ENCODE measurements at places on chromosomes 6 and 20.
A peak's percentile ranks its signal among the peaks of the same experiment; 100 is the strongest.

DNA sequence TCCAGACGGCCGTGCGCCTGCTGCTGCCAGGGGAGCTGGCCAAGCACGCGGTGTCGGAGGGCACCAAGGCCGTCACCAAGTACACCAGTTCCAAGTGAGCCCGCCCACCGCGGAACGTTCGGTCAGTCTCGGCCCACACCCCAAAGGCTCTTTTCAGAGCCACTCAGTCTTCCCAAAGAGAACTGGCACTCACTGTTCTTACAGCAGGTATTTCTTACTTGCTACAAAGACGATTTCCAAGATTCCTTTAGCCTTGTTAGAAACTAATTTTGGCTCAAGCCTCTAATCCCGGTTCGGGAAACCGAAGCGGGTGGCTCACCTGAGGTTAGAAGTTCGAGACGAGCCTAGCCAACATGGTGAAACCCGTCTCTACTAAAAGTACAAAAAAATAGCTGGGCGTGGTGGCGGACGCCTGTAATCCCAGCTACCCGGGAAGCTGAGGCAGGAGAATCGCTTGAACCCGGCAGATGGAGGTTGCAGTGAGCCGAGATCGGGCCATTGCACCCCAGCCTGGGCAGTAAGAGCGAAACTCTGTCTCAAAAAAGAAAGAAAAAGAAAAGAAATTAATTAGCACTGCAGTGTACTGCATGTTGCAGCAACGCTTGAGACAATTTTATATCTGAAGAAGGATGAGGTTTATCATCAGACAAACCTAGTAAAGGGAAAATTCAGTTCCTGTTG lies 73.1 kb downstream of the OR2B2 start:
- DNase-seq = peak; percentile 13

- DNase-seq = no peak
These were observed 1.6 kb downstream of the PSMA7 start for GRCh38 chr20:62141397-62142251.

DNA sequence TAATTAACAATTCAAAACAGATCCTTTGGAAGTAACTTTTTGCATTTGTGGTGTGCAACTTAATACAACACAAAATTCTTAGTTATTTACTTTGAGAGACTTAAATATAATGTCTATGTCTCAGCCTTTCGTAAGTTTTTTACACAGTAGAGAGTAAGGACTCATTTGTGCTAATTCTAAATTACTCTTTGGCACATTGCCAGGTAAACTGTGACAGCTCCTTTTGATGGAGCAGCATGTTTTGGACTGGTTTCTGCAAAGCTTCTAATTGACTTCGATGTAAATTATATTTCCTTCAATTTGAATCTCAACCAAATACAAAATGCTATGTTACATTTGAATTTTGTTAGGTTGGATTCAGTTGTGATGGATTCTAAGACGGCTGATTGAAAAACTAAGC lies 450.7 kb upstream of the OPRM1 start:
- DNase-seq = no peak

- DNase-seq = no peak
These were observed 20.2 kb upstream of the DLGAP4 start for GRCh38 chr20:36285746-36286447.

GRCh38 chr6:13354331-13355042 lies 26.1 kb upstream of the TBC1D7 start:
- DNase-seq = peak; percentile 60

All from Ammon's horn (tissue), 1 donor.